ENCODE measurements at places on chromosomes 5 and 9.

DNA sequence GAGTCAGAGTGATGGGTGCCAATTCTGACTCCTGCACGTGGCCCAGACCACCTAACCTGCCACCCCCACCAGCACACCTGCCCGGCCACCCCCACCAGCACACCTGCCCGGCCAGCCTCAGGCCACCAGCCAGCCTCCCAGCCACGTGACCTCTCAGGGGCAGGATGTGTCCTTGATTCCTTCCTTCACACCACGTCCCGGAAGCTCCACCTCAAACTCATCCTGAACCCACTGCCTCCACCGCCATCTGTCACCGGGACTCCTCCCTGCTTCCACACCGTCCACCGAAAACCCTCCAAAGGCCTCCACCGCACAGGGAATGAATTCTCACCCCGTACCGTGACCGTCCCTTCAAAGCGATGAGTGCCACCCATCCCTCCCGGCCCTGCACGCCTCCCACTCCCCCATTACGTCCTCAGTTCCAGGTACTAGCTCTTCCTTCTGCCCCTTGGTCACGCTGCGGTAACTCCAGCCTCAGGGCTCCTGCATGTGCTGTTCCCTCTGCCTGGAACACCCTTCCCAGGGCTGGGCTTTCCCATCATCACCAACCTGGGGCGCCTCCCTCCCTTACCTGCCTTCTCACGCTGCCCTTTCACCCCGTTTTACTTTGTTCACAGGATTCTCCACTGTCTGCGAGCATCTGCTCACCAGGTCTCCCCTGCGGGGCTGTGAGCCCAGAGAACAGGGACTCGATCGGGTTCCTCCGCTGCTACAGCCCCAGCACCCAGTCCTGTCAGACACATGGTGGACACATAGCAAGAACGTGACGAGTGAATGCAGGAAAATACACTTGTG lies 82.9 kb downstream of the ADAMTS2 start:
- DNase-seq, result no peak

DNA sequence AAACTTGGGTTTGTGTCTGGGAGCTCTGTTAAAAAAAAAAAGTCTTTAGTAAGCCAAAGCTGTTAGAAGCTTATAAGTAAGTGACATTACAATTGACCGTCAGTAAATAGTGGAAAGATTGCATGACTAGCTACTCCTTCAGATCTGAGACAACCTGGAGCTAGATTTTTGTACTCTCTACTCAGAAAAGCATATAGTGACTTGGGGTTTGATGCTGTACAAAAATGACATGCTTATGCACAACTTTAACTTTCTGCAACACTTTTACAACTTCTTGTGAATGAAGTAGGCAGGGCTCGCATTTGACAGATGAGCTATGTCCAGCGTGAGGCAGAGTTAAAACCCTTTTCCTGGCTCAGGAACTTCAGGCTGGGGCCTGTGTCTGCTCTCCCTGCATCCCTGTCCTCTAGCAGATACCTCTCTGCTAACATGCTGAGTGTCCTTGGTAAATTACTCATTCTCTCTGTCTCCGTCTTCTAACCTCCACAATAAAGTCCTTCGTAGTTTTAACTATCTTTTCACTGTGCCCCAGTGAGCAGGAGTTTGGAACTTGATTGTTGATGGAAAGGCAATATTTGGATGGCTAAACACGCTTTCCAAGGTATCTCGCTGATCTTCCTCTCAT lies 471 bp upstream of the GHR start:
- DNase-seq, result no peak

GRCh38 chr5:147398860-147399259 lies 111.0 kb downstream of the DPYSL3 start:
- no peak for DNase-seq

DNA sequence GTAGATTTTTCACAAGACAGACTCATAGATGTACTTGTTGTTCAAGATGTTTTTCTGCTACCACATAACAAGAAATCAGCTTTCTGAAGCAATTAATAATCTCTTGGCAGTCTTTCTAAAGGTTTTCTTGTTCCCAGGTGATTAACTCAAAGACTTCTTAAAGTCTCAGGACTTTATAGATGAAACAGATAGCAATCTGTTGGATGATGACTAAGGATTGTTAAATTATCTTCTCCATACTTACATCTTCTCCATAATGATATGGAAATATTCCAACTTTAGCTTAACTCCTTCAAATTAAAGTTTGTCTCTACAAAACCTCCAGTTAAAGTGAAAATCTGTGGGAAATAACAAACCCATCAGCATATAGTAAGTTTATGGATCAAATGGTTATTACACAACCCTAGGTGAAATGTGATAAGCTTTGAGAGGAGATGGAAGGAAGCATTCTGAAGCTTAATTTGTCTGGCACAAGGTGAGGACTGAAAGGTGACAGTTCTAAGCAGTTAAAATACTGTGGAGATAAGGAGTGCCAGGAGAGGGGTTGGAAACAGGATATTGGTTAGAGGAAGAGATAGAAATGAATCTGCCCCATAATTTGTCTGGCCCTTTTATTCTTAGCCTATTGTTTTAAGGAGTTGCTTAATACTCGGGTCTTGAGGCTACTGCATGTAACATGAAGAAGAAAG lies 326.7 kb downstream of the ADGRV1 start:
- DNase-seq, result no peak

GRCh38 chr9:34590381-34591247 lies 1.1 kb upstream of the CNTFR start:
- DNase-seq, result no peak

- DNase-seq, result no peak
Observed at GRCh38 chr5:11904265-11904906, at the start of gene CTNND2. CTNND2 (minus strand) TSS chr5:11904446; CDS start chr5:11903853, 593 bp downstream.

GRCh38 chr5:132406144-132406783 lies 36.8 kb downstream of the SLC22A5 start:
- no peak for DNase-seq

DNA sequence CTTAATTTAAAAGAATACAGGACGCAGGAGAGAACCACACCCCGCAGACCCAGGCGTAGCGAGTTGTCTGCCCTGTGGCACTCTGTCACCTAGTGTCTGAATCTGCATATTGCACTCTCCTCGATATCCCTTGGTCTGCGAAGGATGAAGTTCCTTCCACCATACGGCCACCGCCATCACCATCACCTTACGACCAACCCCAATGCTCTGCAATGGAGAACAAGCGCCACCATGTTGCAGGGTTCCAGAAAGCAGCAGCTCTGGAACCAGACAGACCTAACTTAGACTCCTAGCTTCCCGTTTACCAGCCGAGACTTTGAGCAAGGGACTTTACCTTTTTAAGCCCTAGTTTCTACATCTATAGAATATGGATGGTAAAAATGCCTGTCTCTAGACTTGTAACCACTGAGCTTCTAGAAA lies 77.4 kb upstream of the DMRT1 start:
- DNase-seq, result peak; percentile 22

DNA sequence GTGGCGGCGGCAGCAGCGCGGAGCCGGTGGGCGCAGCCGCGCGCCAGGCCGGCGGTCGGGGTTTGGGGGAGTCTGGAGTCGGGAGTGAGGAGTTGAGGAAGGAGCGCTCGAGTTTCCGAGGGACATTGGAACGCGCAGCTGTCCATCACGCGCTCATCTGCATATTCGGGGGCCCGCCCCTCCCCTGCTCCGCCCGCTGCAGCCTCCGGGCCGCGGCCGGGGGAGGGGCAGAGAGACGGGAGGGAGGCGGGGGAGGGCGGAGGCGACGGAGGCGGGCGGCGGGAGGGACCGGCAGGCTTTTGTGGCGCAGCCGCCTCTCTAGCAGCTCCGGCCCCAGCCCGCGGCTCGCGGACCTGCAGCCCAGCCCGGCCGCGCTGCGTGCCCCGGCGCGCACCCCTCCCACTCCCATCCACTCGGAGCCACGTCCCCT lies at the start of gene IRX2:
TSS of gene IRX2 (minus strand) at position 86 of the 430 bp plus-strand sequence. CDS start 264 bp downstream, outside the sequence.
- no peak for DNase-seq

- DNase-seq, result no peak
Observed at GRCh38 chr9:15711931-15712330, 159.1 kb downstream of the CCDC171 start.

DNA sequence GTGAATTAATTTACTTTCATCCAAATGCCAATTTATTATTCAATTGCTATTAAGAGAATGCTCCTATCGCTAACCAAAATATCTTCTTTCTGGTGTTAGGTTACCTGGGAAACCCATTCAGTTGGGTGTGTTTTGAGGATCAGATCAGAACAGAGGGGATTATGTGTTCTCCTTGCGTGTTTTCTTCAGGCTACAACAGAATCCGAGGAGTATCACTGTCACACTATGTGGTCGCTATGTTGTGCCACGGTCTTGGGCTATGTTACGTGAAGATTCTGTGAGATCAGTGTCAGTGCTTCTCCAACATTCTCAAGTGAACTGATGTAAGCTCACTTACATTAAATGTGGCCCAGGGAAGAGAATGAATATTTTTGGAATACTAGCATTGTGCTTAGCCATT lies 39.0 kb downstream of the ADCY2 start:
- DNase-seq, result no peak

- no peak for DNase-seq
Observed at GRCh38 chr5:64979531-64979930, 210.8 kb downstream of the CWC27 start.

DNA sequence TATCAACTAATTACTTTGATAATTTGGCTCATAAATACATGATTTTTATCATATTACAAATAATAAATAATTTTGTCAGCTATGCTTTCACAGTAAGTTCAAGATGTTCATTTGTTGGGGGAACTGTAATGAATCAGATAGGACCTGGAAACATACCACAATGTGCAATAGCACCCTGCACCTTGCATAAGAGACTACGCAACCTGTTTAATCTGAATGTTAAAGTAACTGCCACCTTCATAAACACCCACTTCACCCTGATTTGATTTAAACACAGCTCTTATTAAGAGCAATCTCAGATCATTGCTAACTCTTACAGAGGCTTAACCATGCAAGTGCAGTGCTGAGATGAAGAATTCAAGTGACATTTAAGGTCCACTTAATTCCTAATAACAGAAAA lies 69.1 kb upstream of the GABRA1 start:
- no peak for DNase-seq

GRCh38 chr5:127092690-127093089 lies 19.4 kb upstream of the C5orf63 start:
- DNase-seq, result peak; percentile 57

DNA sequence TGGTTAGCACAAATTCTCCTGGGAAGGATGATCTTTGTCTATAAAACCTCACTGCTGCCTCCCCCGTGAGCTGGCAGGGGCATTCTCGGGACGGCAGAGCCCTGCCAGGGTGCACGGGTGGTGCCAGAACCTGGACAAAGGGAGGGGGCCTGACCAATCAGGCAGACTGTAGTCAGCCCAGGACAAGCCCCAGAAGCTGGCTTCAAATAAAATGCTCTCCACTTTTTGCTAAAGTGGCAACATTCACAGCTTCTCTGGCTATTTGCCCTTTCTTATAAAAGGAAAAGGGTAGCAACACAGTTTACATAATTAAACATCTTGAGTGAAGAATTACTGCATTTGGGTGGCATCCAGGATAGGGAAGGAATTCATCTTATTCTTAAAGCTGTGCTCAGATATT lies 14.4 kb downstream of the IL9 start:
- DNase-seq, result no peak

GRCh38 chr5:66963559-66963971 lies 233.0 kb downstream of the CD180 start:
- DNase-seq, result peak; percentile 50

DNA sequence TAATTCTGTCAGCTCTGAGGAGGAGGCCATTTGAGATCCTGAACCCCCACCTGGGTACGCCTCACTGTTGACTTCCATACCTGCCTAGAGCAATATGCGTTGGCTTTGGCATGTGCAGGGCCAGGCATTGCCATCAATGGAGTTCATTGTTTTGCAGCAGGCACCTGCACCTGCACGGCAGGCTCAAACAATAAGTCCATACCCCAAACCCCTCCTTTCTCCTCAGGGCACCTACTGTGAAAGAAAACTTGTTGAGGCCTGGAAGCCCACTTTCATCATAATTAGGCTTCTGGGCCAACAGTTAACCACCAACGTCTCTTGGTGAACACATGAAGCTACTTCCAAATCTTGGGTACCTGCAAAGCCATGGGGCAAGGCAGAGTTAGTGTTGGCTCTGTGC lies 238.7 kb downstream of the NFIB start:
- DNase-seq, result no peak

DNA sequence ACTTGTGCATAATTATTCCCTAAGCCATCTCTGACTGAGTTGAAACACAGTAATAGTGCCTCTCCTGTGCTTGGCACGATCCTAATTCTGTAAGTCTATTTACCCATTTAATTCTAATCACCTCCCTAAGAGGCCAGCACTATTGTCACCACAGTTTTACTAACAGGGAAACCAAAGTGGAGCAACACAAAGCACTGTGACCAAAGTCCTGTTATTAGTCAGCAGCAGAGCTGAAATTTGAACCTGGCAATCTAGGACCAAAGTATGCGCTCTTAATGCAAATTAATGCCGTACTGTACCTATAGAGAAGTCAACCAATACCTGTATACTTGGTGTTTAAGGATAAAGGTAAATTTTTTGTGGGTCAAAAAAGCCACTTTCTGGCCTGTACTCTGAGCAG lies 77.1 kb upstream of the CNTLN start:
- no peak for DNase-seq

DNA sequence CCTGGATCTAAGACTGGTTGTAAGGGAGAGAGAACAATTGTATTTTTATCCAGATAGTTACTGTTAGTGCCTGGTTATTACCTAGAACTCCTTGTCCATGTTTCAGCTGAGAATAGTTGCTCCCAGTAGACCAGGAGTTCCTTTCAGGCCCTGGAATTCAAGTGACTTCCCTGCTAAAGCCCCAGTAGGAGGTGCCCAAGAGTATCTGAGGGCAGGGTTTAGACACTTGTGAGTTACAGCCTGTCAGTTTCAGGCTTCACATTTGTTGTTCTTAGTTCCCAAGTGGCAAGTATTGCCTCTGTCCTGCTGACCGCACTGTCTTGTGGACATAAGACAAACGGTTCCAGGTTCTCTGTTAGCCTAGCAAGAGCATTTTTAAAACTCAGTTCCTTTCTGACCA lies 743.9 kb upstream of the SEMA6A start:
- no peak for DNase-seq

- DNase-seq, result no peak
Observed at GRCh38 chr5:97874491-97874890, 691.4 kb upstream of the RIOK2 start.

- DNase-seq, result no peak
Observed at GRCh38 chr5:83498585-83498984, 27.0 kb downstream of the VCAN start.

DNA sequence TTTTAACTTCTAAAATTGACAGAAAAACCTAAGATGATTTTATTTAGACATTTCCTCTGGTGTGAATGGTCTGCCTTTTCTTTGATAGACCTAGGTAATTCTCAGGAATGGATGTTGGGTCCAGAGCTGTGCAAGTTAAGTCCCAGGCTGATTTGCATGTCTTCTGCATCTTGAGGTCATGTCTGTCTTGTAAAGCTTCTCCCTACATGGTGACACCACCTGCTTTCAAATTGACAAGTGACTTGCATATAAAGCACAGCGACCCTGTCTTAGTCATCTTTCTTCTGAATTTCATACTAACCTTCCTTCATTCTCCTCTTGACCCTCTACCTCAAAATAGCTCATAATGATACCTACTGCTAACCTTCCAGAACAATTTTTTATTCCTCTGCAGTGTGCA lies 29.2 kb downstream of the OSTF1 start:
- no peak for DNase-seq

GRCh38 chr9:130474106-130474505 lies 29.3 kb downstream of the ASS1 start:
- DNase-seq, result no peak

- DNase-seq, result no peak
Observed at GRCh38 chr5:145976431-145977155, 40.2 kb downstream of the SH3RF2 start.

Measured in HCEC 1CT (cell line).